ENCODE measurements at places on chromosomes 7 and 10.

GRCh38 chr7:47026780-47027361 is 555.0 kb downstream of the TNS3 start:
- no peak for DNase-seq

DNA sequence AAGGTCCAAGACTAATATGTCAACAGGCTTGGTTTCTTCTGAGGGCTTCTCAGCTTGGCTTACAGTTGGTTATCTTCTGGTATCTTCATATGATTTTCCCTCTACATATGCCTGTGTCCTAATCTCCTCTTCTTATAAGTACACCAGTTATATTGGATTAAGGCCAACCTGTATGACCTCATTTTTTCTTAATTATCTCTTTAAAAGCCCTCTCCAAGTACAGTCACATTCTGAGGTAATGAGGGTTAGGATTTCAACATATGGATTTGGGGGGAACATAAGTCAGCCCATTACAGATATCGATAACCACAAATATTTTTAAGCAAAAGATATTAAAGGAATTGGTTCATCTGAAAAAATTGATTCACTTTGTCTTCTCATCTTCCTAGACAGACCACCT is 49.2 kb downstream of the IQUB start:
- no peak for DNase-seq

DNA sequence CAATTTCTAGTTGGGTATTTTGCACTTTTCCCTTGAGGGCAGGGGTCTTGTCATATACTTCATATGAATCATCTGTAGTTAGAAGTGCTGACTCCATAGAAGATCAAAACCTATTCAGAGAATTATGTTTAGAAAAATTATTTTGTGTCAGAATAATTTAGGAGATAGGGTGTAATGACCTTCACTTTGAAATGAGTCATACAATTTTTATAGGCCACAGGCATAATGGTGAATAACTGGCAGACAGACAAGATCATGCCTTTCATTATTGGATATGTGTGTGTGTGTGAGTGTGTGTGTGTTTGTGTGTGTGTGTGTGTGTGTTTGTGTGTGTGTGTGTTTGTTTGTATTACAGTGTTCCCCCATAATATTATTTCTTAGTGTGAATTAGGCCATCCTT is 523.0 kb downstream of the ANKRD7 start:
- DNase-seq = no peak

DNA sequence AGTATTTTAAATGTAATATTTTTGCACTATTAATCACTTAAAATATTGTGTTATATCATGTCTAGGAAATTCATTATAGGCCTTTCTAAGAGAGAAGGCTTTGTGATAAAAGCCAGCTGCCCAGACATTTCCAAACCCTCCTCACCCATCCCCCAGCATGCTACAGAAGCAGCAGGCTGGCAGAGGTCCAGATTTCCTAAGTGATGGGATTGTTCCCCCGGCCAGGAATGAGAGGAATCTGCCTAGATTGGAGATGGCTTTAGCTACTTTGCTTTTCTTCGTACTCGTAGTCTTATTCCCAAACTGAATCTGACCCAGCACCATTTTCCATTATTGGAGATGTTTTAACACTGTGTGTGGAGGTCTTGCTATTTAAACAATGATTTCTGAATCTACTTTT is 29.4 kb downstream of the CDK14 start:
- peak; percentile 61 for DNase-seq

DNA sequence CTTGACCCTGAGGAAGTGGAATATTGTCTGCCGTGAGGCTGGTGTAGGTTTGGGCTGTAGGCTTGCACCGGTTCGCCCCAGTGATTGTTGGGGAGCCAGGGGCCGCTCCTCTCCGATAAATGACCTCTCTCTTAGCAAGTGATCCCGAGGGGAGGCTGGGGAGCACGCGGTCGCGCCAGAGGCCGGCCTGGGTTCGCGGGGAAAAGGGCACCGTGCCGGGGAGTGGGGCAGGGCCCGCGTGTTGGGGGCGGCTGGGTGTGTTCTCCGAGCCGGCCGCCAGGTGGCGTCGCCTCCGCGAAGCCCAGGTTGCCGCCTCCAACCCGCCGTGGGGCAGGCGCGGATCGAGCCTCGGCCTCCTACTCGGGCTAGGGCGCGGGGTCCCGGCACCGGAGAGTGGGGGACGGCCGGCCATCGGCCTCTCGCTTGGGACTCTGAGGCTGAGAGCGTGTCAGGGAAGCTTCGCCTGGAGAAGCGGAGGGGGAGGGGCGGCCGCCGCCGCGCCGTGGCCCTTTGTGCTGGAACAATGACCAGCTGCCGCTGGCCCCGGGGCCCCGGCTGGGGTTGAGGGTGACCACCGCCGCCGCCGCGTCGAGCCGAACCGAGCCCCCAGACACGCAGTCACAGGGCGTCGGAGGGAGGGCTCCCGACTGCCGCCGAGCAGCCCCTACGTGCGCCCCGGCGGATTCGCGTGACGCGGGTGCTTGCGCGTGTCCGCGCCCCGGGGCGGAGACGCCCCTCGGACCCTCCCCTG is 442 bp upstream of the LZTS2 start:
- DNase-seq = peak; percentile 72

GRCh38 chr10:70950037-70950436 is 61.7 kb upstream of the PCBD1 start:
- no peak for DNase-seq

DNA sequence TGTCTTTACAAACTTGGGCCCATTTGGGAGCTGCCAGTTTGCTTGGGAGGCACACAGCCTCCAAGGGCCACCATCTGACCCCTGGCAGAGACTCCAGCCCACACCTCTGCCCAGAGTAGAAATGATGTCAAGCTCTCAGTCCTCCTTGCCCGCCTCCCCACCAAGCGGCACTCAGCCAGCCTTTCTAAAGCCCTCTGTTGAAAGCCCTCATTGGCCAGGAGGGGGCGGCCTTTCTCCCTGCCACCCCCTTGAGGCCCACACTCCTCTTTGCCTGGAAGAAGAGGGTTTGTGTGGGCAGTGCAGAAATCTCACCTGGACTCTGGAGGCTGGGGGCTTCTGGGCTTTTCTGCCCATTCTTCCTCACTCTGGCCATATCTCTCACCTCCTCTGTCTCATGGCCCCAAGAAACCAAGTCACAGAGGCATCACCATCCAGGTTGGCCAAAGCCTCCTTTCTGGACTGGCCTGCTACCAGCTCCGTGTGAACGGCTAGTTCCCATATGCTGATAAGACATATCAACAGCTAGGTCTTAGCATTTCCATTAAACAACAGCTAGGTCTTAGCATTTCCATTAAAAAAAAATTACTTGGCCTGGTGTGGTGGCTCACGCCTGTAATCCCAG is 36.1 kb downstream of the UBTD1 start:
- DNase-seq = no peak

DNA sequence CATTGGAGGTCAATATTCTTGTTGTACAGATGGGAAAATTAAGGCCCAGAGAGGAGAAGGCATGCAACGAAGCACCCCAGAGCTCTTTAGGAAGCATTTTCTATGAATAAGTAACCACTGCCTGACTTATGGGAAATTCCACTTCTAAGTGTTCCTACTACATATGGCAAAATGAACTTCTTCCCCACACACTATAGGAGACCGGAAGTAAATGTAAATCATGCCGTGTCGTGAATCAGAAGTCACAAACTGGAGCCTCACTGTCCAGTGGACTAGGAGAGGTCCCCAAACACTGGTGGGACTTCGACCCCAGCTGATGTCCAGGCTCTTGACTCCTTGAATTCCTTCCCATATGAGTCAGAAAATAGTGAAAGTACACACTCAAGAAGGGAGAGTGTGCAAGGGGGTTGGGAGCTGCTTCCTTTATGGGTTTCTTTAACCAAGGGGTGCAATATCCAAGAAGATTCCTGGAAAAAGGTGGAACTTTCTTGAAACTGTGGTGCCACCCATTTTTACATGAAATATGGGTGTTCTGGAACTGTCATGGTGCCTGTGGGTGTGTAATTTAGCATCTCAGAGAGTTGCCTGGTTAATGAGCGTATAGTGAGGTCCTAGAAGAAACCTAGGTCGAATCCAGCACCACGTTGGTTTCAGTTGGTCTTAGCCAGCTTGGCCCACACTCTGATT is 6.7 kb downstream of the RASSF4 start:
- DNase-seq = no peak

DNA sequence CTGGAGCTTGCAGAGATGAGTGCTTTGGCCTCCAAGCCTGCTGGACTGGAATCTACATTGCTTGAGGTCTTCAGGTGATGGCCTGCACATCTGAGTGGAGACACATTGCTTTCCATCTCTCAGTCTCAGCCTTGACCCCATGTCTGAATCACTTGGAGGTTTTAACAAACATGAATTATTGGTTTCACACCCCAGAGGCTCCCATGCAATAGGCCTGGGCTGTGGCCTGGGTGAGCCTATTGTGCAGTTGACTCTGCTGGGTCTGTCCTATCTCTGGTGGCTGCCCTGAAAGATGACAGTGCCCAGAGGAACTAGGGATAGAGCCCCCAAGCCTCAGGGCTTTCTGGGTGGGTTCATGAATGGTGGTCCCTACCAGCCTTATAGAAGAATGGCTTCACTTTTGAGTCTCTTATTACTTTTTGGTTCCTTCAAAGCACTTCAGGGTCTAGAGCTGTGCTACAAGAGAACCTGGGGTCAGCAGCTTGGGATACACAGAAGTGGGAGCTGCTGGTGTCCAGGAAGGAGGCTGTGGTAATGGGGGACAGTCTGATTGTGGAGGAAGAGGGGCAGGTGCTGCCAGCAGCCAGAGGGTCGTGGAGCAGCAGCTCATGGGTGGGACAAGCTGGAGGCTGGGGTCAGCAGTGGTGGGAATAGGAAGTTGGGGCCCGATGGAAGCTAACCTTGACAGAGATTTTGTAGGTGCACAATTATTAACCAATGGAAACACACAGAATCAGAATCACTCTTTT is 5.5 kb downstream of the RAMP3 start:
- no peak for DNase-seq

- no peak for DNase-seq
Observed at GRCh38 chr7:94115316-94115715, 111.2 kb upstream of the BET1 start.

All from tibial nerve (tissue), 4 donors.